ENCODE measurements at places on chromosomes 1 and 21.

GRCh38 chr1:116989835-116990234 lies 11.7 kb upstream of the CD101 start:
- DNase-seq: no peak

GRCh38 chr1:153612755-153613331 lies at the start of gene S100A16:
S100A16 (minus strand) TSS chr1:153613137; CDS start chr1:153608151, 4,986 bp downstream.
- DNase-seq: peak; percentile 20

- no peak for DNase-seq
Observed at GRCh38 chr1:212461916-212462660, 29.4 kb downstream of the NENF start.

- DNase-seq: no peak
Observed at GRCh38 chr1:3660704-3661103, 8.4 kb downstream of the TP73 start.

GRCh38 chr1:66256629-66257572 lies 277.1 kb upstream of the SGIP1 start:
- DNase-seq: no peak

GRCh38 chr1:210588357-210588756 lies 259.7 kb downstream of the HHAT start:
- DNase-seq: no peak

GRCh38 chr21:44297525-44298290 lies 2.1 kb upstream of the PFKL start:
- DNase-seq: peak; percentile 69

- DNase-seq: no peak
Observed at GRCh38 chr1:95017775-95018174, 55.0 kb downstream of the ALG14 start.

- DNase-seq: no peak
Observed at GRCh38 chr1:25140073-25140797, 92.1 kb downstream of the SYF2 start.

GRCh38 chr1:199646761-199647160 lies 380.7 kb upstream of the NR5A2 start:
- no peak for DNase-seq

- DNase-seq: peak; percentile 76
Observed at GRCh38 chr1:9128520-9129265, at the start of gene GPR157. GPR157 (minus strand) TSS chr1:9129102; CDS start chr1:9129027, 75 bp downstream.

- no peak for DNase-seq
Observed at GRCh38 chr21:41751611-41752011, 15.2 kb downstream of the RIPK4 start.

GRCh38 chr1:155000411-155000725 lies 2.2 kb upstream of the ZBTB7B start:
- DNase-seq: no peak

- DNase-seq: no peak
Observed at GRCh38 chr1:94716965-94717364, 103.2 kb upstream of the SLC44A3 start.

DNA sequence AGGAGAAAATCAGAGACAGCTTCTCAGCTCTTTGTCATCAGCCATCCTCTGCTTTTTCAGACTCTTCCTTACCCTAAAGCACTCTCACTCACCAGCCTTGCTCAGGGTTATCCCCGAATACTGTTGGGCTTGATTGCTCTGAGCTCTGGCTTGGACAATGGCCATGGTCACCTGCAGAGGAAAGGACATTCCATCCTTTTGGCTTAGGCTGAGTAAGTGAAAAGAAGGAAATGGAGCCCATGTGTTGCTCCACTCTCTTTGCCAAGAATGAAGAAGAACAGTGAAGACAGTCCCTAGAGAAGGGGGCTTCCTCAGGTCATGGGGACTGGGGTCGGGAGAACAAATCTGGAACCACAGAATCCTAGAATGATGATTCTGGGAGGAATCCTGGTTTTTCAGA lies 2.3 kb downstream of the MTMR11 start:
- DNase-seq: no peak

DNA sequence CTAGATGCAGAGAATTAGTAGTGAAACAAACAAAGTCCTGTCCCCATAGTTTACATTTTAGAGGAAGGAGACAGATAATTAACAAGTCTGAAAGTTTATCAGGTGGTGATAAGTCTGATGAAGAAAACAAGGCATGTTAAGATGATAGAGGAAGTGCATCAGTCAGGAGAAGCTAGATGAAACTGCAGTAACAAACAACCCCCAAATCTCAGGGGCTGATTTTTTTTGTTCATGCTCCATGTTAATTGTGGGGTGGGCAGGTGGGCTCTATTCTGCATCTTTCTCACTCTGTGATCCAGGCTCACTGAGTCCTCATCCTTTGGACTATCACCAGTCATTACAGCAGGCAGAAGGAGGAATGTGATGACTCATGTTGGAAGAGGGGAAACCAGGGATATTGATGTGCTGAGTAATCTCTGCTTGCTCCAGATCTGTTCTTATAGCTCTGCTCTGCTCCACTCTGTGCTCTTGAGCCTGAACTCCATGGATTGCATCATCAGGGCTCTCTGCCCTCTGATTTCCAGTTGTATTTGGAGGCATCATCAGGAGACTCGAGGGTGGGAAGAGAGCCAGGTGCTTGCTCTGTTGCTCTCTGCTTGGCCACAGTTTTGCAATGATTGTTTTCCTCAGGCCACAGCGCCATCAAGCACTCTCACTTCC lies 166.9 kb downstream of the IER5 start:
- no peak for DNase-seq

DNA sequence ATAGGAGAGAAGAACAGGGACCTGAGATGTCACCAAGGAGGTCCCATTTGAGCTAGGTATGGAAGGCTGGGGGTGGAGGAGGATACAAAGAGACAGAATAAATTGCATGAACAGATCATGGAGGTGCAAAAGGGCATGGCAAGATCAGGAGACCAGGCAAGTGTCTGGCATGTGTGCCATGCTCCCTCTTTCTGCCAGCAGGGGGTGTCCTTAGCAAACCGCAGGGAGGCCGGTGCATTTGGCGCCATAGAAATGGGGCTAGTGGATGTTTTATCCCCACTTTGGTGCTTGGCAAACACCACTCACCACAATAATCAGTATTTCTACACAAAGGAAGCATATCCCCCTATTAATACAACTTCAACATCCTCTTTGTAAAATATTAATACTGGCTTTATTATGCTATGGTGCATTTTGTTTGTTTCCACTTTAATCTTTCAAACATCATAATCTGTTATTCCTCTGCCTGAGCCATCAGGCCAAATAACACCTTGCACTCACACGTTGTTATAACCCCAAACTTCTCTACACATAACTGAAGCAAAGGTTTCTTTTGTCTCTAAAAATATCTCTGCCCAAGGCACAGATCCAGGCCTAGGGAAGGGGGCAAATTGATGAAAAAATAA lies 25.9 kb downstream of the S100A6 start:
- DNase-seq: peak; percentile 82

DNA sequence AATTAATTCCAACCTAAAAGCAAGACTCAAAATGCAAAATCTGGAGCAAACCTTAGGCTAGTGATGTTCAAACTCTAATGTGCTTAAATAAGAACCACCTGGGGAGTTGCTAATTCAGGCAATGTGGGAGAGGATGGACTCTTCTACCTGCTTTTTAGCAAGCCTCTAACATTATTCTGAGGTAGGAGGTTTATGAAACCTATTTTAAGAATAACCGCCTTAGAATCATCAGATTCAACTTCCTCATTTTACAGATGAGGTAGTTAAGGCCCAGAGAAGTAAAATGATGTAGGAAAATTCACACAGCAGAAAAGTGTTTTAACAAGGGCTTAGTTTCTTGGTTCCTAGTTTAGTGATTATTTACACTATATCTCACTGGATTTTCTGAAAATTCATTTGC lies 8.6 kb upstream of the NTNG1 start:
- DNase-seq: no peak

DNA sequence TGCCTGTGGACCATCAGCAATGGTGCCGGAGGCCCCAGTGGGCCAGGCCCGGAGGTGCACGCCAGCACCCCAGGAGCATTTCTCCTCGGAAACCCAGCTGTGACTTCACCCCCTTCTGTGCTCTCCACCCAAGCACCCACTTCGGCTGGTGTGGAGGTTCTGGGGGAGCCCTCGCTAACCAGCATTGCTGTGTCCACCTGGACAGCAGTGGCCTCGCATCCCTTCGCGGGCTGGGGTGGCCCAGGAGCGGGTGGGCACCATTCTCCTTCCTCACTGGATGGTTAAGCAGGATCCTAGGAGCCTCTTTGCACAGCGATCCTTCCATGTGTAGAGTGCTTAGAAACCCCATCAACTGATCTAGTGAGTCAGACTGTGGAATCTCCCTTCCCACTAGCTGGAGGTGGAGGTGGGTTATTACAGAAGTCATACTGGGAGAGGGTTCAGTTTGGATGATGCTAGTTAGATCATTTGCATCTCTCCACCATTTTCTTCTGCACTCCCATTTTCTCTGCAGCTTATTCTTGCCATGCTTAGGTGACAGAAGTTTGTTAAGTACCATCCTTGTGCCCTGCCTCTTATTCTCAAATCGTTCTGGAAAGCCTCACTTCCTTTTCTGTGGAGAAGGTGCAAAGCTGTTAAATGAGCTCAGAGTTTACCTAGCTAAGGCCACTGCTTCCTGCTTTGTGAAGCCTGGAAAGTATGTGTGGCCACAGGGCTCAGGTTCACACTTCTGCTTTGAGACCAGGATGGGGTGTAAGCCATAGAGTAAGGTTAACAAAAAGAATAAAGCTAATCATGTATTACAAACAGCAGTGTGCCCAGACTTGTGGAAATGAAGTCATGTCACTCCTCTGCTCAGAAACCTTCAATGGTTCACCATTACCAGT lies 32.3 kb downstream of the TBX19 start:
- no peak for DNase-seq

DNA sequence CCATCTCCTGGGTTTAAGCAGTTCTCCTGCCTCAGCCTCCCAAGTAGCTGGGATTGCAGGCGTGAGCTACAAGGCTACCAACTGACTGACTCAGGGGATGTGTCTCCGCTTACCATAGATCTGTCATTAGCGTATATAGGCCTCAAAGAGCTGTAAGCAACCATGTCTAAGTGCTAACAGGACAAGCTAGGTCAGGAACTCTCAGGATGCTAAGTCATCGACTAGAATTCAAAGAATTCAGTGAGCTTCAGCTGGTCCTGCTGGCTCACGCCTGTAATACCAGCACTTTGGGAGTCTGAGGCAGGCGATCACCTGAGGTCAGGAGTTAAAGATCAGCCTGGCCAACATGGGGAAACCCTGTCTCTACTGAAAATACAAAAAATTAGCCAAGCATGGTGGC lies 29.5 kb downstream of the CAPN2 start:
- no peak for DNase-seq

DNA sequence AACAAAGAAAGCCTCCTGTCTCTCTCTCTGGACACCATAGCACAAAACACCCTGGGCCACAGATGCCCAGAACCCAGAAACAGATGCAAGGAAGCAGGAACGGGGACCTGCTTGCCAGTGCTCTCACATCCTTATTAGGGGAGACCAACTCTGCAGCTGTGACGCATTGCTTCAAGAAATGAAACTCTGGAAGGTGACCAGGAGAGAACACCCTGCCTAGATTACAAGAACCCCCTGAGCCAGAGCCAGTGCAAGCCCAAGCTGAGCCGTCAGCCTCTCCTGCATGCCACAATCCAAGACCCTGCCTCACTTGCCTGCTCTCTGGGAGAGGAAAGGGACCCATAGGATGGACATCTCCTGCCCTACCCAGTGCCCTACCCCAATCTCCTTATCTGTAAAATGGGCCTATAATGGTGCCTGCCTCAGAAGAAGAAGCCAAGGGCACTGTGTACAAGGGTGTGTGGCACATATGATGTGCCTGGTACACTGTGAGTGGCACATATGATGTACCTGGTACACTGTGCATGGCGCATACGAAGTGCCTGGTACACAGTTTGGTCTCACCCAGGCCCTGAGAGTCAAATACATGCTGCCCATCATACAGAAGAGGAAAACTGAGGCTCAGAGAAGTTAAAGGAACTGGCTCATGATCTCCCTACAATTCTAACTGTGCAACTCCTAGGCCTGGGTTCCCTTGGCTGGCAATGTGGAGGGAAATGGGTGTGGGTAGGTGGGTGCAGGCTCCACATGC lies 16.8 kb upstream of the FAM131C start:
- DNase-seq: no peak

- no peak for DNase-seq
Observed at GRCh38 chr21:37763298-37763697, 153.0 kb downstream of the KCNJ6 start.

DNA sequence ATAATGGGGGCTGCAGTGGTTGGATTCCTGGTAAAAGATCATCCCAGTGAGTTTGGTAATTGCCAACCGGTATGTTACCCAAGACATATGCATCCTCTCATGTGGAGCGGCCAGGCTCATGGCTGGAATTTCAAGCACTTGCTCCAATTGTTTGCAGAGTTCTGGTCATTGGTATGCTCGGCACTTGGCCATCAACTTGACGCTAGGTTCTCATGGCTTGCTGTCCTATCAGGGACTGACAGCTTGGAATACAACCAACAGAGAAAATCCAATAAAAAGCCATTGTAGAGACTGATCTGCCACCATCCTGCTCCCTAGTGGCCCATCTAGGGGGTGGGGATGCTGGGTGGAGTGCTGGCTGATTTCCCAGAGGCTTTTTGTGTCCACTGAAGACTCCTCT lies 120.9 kb downstream of the EDEM3 start:
- no peak for DNase-seq

DNA sequence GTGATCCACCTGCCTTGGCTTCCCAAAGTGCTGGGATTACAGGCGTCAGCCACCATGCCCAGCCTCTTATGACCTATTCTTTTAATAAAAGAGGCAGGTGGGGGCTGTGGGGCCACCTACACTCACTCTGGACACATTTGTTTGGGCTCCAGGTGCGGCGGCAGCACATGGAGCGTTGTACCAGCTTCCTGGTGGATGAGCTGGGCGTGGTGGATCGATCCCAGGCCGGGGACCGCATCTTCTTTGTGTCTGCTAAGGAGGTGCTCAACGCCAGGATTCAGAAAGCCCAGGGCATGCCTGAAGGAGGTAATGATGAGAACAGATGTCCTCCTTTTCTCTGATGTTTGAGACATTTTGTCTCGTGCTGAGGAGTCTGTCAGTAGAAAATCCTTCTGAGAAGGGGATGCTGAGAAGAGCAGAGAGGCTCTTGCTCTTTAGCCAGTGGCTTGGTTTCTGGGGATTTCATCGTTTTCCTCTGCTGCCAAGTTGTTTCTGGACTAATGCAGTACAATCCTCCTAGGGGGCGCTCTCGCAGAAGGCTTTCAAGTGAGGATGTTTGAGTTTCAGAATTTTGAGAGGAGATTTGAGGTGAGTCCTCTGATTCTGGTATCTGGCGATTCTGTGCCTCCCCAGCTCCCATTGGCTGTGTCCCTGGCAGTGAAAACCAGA lies 17.9 kb upstream of the MIIP start:
- DNase-seq: peak; percentile 84

Data from erythroblast (primary cell).